ENCODE measurements at places on chromosomes 3 and 15. TPM values are rescaled to one million over a fixed set of nuclear protein-coding genes. Genes with fewer than 3 reads are reported as not detected.

COPG1 gene
- 113 TPM for total RNA-seq

UCN2 gene
- not detected for total RNA-seq

SPESP1 gene
- total RNA-seq, result 0.60 TPM

TMEM207 gene
- total RNA-seq, result not detected

USP4 gene
- total RNA-seq, result 108 TPM

SOX2 gene
- not detected for total RNA-seq

ARRDC4 gene
- total RNA-seq, result 1.5 TPM

DNA sequence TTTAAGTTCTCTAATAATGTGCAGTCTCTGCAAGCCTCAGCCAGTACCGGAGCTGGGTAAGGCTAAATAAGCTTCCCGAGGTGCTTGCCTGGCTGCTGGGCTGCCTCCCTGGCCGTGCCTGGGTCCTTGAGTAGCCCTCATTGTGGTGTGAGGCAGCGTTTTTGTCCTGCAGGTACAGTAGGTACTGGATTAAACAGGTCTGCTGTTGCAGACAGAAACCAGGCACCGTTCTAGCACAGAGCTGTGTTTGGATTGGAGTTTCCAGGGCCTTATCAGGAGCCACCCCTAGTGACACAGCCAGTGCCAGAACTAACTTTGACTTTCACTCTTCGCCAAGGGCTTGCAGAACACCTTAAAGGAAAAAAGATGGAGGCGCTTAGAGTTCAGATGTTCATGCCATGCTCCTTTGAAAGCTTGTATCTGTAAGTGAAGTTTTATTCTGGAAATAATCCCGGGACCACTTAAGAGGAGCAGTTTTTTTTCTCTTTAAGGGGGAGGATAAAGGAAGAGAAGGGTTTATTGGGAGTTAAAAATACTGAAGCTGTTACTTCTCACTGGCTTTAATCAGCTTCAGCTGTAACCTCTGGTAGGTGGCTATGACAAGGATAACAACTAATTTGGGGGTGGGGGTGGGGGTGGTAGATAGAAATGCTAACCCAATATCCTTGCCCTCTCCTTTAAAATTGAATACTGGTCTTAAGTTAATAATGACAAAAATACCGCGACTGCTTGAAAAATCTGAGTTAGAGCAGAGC lies 126.8 kb downstream of the MITF start:
- no peak overlapping the region for H3K4me3 ChIP-seq
- no peak overlapping the region for H3K27ac ChIP-seq
- H3K27me3 ChIP-seq, result peaks cover 5% of the 10 kb centered on the region
- DNase-seq, result no peak
- no peaks in the 10 kb centered on the region for H3K4me1 ChIP-seq

DNA sequence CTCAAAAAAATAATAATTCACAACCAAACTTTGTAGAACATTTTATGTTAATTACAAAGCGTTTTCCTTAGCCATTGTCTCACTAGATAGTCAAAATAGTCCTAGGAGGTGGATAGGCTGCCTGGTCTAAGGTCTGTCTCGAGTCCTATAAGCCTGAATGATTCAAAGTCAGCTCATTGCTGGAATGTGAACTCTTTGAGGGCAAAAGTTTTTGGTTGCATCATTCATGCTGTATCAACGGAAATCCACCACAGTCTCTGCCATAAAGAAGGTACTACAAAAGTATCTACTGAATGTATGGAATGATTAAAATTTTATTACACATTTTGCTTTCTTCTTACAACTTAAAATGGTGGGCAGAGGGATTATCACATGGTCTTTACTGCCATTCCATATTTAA lies 387.3 kb upstream of the RARB start:
- no peaks in the 10 kb centered on the region for H3K27me3 ChIP-seq
- H3K36me3 ChIP-seq, result no peaks in the 10 kb centered on the region
- H3K27ac ChIP-seq, result no peak overlapping the region
- no peak for DNase-seq
- no peak overlapping the region for H3K4me3 ChIP-seq
- no peaks in the 10 kb centered on the region for H3K4me1 ChIP-seq

GRCh38 chr15:61318301-61318700 lies 89.2 kb upstream of the RORA start:
- DNase-seq, result no peak
- H3K27ac ChIP-seq, result no peak overlapping the region
- no peaks in the 10 kb centered on the region for H3K36me3 ChIP-seq

- H3K4me1 ChIP-seq, result peaks cover 42% of the 10 kb centered on the region
- no peak for DNase-seq
- peaks cover 51% of the 10 kb centered on the region for H3K36me3 ChIP-seq
Measured at GRCh38 chr3:70982700-70983140, 600.8 kb downstream of the FOXP1 start.

- H3K36me3 ChIP-seq, result no peaks in the 10 kb centered on the region
- no peak for DNase-seq
- peaks cover 28% of the 10 kb centered on the region for H3K27me3 ChIP-seq
- no peak overlapping the region for H3K4me3 ChIP-seq
- peaks cover 6% of the 10 kb centered on the region for H3K4me1 ChIP-seq
Measured at GRCh38 chr3:184465883-184466412, 86.1 kb downstream of the CHRD start.

- DNase-seq, result no peak
- no peak overlapping the region for H3K4me3 ChIP-seq
- H3K36me3 ChIP-seq, result no peaks in the 10 kb centered on the region
- H3K4me1 ChIP-seq, result no peaks in the 10 kb centered on the region
Measured at GRCh38 chr3:98500019-98500418, 2.5 kb downstream of the OR5K2 start.

GRCh38 chr3:165835431-165835830 lies 1.8 kb downstream of the BCHE start:
- H3K27ac ChIP-seq, result no peak overlapping the region
- H3K36me3 ChIP-seq, result no peaks in the 10 kb centered on the region
- DNase-seq, result no peak
- H3K4me1 ChIP-seq, result no peaks in the 10 kb centered on the region
- H3K27me3 ChIP-seq, result no peaks in the 10 kb centered on the region
- H3K4me3 ChIP-seq, result no peak overlapping the region

- no peaks in the 10 kb centered on the region for H3K27me3 ChIP-seq
- peak overlapping the region; percentile 69 for H3K27ac ChIP-seq
- DNase-seq, result no peak
- H3K4me1 ChIP-seq, result peaks cover 58% of the 10 kb centered on the region
Measured at GRCh38 chr3:105816833-105817232, 52.0 kb downstream of the CBLB start.

DNA sequence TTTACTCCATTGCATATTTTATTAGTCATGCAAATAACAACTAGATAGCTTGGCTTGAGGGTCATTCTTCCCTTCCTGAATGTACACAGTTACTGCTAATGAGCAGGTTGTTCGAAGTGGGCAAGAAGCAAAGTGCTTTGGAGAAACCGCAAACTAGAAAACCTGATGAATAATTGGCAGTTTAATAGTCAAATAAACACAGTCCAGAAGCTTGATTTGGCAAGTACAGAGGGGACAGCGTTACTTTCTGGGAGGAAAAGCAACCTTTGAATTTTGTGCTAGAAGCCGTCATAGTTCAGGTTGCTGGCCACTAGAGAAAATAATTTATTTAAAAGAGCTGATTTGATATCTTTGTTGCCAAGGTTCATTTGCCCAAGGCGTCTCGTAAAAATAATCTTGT lies 94.9 kb downstream of the MFSD1 start:
- peaks cover 3% of the 10 kb centered on the region for H3K36me3 ChIP-seq
- no peak overlapping the region for H3K4me3 ChIP-seq
- no peak for DNase-seq
- no peak overlapping the region for H3K27ac ChIP-seq

DNA sequence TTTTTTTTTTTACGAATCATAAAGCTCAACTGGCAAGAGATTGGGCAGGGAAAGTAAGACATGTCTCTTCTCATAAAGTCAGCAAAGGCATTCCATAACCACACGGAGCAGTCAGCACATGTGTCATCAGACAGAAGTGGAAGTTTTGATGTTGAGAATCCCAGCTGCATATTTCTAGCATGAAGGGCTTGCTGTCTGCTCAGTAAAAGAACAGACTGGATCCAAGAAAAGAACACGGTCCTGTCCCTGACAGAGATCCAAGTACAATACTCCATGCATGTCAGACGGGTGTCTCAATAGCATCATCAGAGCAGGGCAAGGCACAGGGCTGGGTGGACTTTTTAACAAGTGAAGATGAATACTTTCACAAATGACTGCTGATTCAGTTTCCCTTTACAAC lies 38.2 kb downstream of the ABI3BP start:
- no peaks in the 10 kb centered on the region for H3K27me3 ChIP-seq
- no peaks in the 10 kb centered on the region for H3K36me3 ChIP-seq
- no peaks in the 10 kb centered on the region for H3K4me1 ChIP-seq
- H3K4me3 ChIP-seq, result no peak overlapping the region

- no peak for DNase-seq
Measured at GRCh38 chr3:19030522-19030839, 117.8 kb upstream of the KCNH8 start.

DNA sequence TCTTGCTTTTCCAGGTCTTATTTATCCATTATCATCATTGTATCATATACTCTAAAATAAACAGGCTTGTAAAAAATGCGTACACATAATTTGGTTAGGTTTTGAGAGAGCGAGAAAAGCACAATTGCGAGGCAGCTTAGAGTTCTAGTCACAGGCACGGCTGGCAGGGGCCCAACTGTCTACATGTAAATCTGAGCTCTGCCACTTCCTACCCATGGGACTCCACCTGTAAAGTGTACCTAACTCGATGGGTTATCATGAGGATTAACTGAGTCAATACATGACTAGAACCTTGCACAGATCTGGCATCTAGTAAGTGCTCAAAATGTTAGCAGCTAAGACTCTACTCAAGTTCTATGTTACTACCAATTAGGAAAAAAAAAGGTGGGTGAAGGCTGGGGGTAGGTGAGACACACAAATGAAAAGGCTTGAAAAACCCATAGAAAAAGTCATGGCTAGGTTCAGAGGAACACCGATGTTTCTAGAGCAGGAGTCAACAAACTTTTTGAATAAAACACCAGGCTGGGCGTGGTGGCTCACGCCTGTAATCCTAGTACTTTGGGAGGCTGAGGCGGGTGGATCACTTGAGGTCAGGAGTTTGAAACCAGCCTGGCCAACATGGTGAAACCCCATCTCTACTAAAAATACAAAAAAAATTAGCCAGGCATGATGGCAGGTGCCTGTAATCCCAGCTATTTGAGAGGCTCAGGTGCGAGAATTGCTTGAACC lies 36.2 kb downstream of the GLB1 start:
- H3K27me3 ChIP-seq, result no peaks in the 10 kb centered on the region
- DNase-seq, result no peak
- H3K4me3 ChIP-seq, result no peak overlapping the region
- H3K27ac ChIP-seq, result peak overlapping the region; percentile 86

- no peak overlapping the region for H3K27ac ChIP-seq
- peaks cover 10% of the 10 kb centered on the region for H3K27me3 ChIP-seq
- no peaks in the 10 kb centered on the region for H3K4me1 ChIP-seq
- no peak for DNase-seq
Measured at GRCh38 chr3:126266291-126266840, 86.0 kb upstream of the ALDH1L1 start.

DNA sequence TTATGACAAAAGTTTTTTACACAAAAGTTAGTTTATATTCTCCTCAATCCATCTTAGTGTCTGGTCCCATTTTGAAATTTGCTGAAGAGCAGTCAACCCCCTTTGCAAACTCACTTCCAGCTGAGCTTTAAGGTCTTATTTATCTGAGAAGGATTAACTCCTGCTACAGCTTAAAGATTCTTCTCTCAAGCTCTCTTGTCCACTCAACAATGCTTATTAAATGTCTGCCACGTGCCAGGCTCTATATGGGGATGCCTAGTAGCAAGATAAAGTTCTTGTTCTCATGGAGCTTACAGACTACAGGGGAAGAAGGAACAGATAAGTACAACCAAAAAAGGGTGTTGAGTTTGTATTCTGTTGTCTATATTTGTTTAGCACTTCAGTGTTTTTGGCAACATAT lies 18.7 kb downstream of the TMPRSS7 start:
- H3K27ac ChIP-seq, result no peak overlapping the region
- no peak for DNase-seq
- H3K4me1 ChIP-seq, result no peaks in the 10 kb centered on the region
- H3K4me3 ChIP-seq, result no peak overlapping the region

- H3K27ac ChIP-seq, result no peak overlapping the region
- no peak overlapping the region for H3K4me3 ChIP-seq
Measured at GRCh38 chr3:48566401-48566760, 2.8 kb upstream of the UCN2 start.

DNA sequence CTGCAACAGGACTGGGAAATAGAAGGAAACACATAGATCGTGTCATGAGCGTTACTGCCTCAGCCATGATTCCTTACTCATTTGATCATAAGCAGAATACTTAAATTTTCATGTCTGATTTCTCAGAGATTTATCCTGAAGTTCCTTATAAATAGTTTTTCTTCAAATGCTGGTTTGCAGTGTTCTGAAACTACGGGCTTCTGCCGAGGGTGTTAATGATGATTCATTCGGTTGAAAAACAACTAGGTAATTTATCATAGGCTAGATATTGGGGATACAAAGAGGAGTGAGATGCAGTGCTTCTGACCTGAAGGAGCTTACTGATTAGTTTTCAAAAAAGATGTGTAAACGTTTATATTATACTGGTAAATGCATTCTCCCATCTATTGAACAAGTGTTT lies 428.9 kb downstream of the NLGN1 start:
- no peak overlapping the region for H3K27ac ChIP-seq
- H3K4me3 ChIP-seq, result no peak overlapping the region
- H3K27me3 ChIP-seq, result no peaks in the 10 kb centered on the region
- no peaks in the 10 kb centered on the region for H3K36me3 ChIP-seq
- H3K4me1 ChIP-seq, result no peaks in the 10 kb centered on the region
- no peak for DNase-seq

DNA sequence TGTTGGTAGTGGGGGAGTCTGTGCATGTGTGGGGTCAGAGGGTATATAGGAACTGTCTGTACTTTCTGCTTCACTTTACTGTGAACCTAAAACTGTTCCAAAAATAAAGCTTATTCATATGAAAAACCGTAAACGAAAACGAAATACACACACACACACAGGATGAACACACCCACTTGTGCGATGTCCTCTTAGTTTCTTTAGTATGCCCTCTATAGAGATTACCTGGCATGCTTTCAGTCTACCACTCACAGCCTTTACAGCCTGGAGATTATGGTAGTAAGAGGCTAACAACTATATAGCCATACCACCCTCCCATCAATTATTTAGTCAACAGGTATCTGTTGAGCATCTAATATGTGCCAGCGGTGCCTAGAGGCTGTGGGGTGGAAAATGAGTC lies 60.0 kb upstream of the UBE3A start:
- no peak overlapping the region for H3K27ac ChIP-seq
- H3K27me3 ChIP-seq, result peaks cover 6% of the 10 kb centered on the region
- peaks cover 16% of the 10 kb centered on the region for H3K36me3 ChIP-seq
- H3K4me1 ChIP-seq, result no peaks in the 10 kb centered on the region

- no peak overlapping the region for H3K4me3 ChIP-seq
- H3K4me1 ChIP-seq, result no peaks in the 10 kb centered on the region
- no peak for DNase-seq
- H3K27me3 ChIP-seq, result no peaks in the 10 kb centered on the region
Measured at GRCh38 chr15:85831415-85832113, 36.8 kb upstream of the KLHL25 start.

GRCh38 chr3:120441776-120442175 lies 9.0 kb downstream of the FSTL1 start:
- no peak overlapping the region for H3K27ac ChIP-seq
- no peaks in the 10 kb centered on the region for H3K36me3 ChIP-seq

GRCh38 chr3:48219543-48219942 lies 3.8 kb upstream of the CAMP start:
- H3K4me3 ChIP-seq, result no peak overlapping the region
- H3K36me3 ChIP-seq, result no peaks in the 10 kb centered on the region
- DNase-seq, result no peak
- no peaks in the 10 kb centered on the region for H3K4me1 ChIP-seq
- no peak overlapping the region for H3K27ac ChIP-seq
- H3K27me3 ChIP-seq, result no peaks in the 10 kb centered on the region

Data from naive thymus-derived CD8-positive, alpha-beta T cell (primary cell).